ENCODE measurements at places on chromosomes 2 and 18. TPM values are rescaled to one million over a fixed set of nuclear protein-coding genes. Genes with fewer than 3 reads are reported as not detected.
A peak's percentile ranks its signal among the peaks of the same experiment; 100 is the strongest.

GRCh38 chr18:8669571-8669970 lies 35.8 kb upstream of the MTCL1 start:
- no peak for DNase-seq
- no peaks in the 10 kb centered on the region for H3K36me3 ChIP-seq
- no peak overlapping the region for H3K4me3 ChIP-seq
- H3K4me1 ChIP-seq: no peaks in the 10 kb centered on the region
- no peak overlapping the region for H3K27ac ChIP-seq
- H3K27me3 ChIP-seq: no peaks in the 10 kb centered on the region

Gene TUBA4B
- total RNA-seq: 3.5 TPM

DNA sequence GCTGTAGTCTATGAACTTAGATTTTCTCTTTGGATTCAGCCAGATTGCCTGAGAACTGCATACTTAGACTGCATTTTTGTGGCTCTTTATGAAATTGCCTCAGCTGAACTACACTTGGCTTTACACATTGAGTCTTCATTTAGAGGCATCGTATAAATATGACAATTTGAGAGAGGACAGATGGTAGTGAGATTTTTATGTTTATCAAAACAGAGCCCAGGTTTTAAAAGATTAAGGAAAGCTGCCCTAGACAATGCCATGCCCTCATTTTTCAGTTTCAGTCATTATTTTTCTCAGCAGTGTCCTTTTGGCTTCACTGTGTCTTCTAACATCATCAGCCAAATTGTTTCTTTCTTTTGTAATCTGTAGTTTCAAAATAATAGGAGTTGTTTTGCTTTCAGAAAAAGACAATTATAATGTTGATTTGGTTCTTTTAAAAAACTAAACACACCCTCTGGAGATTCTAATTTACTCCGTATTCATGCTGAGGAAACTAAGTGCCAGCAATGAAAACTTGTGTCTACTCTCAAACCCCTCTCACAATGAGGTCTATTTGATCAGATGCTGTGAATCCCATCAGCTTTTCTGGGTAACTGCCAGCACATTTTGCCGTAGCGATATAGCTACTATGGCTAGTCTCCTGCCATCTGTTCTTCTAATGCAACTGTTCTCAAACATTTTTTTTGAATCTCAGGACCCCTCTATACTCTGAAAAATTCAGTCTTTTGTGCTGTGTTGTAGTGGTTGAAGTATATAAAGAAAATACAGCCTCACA lies 46.2 kb downstream of the TWSG1 start:
- no peaks in the 10 kb centered on the region for H3K36me3 ChIP-seq
- no peak for DNase-seq
- no peak overlapping the region for H3K4me3 ChIP-seq
- no peak overlapping the region for H3K27ac ChIP-seq
- no peaks in the 10 kb centered on the region for H3K4me1 ChIP-seq
- no peaks in the 10 kb centered on the region for H3K27me3 ChIP-seq

GRCh38 chr2:128037649-128038048 lies 9.8 kb upstream of the SAP130 start:
- no peak overlapping the region for H3K4me3 ChIP-seq
- H3K27me3 ChIP-seq: no peaks in the 10 kb centered on the region
- DNase-seq: no peak
- no peak overlapping the region for H3K27ac ChIP-seq
- H3K4me1 ChIP-seq: no peaks in the 10 kb centered on the region

Gene ASB18
- not detected for total RNA-seq

DNA sequence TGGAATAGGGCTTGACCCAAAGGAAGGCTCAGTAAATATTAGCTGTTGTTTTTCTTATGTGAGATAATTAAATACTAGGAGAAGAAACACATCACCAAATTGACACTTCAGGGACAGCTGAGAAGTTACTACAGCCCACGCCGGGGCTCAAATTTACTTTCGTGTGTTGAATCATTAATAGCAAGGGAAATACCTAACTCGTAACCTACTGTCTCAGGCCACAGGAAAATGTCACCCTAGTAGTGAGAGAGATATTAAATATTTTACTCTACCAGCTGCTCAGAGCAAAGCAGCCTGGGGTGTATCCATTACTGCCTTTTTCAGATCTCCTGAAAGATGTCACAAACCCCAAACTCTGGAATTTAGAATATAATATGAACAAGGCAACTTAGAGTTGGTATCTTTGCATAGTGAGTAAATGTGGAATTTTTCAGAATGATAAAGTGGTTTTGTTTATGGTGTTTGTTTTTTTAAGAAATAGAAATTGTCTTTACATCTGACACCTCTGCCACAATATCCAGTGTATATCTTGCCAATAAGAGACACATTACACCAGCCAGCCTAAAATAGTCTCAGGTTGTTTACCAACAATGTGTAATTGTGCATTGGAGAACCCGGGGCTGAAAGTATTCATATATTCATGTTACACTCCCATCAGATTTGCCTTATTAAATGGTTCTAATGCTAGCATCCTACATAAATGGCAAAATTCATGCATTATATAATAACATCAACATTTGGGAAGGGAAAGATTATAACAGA lies 48.4 kb downstream of the ATP8B1 start:
- no peaks in the 10 kb centered on the region for H3K36me3 ChIP-seq
- H3K27ac ChIP-seq: no peak overlapping the region
- H3K4me1 ChIP-seq: no peaks in the 10 kb centered on the region
- H3K4me3 ChIP-seq: no peak overlapping the region

DNA sequence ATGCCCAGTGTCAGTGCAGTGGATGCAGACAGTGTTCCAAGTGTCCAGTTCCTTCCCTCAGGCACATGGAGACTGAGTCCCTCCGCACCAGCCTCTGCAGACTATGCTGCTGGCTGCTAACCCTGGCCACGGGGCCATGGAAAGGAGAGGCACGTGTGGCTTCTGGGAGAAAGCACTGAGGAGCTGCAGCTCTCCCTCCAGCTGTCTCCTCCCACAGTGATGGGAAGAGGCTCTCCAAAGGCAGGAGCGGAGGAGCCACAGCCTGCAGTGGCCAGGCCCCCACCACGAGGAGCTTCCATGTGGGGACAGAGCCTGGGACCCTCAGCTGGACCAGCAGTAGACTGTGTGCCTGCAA lies 141.1 kb downstream of the NDUFA10 start:
- H3K4me3 ChIP-seq: no peak overlapping the region
- no peaks in the 10 kb centered on the region for H3K27me3 ChIP-seq
- no peak for DNase-seq
- peaks cover 7% of the 10 kb centered on the region for H3K4me1 ChIP-seq

Gene KCNE4
- 1.2 TPM for total RNA-seq

DNA sequence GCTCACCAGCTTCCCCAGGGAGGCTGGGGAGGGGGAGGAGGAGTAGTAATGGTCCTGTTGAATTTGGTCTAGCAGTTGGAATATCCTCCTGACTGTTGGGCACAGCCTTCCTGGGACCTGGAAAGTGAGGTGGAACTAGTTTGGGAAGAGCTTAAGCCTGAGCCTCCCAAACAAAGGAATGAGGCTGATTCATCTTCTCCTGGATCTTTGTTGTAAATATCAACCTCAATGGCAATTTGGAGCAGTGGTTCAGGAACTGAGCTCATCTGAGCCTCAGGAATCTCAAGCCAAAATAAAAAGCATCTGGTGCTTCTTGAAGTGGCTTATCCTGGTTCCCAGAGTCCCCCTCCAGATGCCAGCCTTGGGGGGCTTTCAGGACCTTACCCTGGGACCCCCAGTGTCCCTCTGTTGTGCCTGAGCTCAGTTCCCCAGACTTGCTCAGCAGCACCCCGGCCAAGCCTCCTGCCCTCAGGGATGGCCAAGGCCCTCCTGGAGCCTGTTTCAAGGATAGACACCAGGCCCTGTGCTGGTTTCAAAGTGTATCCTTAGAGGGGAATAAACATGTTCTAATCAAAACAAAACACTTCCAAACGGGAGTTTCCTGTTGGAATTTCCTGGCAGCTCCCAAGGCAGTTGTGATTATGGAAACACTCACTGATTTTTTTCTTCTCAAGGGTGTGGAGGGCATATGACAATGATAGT lies 112.6 kb downstream of the DDX1 start:
- H3K4me3 ChIP-seq: no peak overlapping the region
- peaks cover 7% of the 10 kb centered on the region for H3K4me1 ChIP-seq
- DNase-seq: no peak
- H3K36me3 ChIP-seq: no peaks in the 10 kb centered on the region
- peak overlapping the region; percentile 58 for H3K27ac ChIP-seq

Gene UGT1A5
- 0.27 TPM for total RNA-seq

Gene TUBB8B
- 0.47 TPM for total RNA-seq

DNA sequence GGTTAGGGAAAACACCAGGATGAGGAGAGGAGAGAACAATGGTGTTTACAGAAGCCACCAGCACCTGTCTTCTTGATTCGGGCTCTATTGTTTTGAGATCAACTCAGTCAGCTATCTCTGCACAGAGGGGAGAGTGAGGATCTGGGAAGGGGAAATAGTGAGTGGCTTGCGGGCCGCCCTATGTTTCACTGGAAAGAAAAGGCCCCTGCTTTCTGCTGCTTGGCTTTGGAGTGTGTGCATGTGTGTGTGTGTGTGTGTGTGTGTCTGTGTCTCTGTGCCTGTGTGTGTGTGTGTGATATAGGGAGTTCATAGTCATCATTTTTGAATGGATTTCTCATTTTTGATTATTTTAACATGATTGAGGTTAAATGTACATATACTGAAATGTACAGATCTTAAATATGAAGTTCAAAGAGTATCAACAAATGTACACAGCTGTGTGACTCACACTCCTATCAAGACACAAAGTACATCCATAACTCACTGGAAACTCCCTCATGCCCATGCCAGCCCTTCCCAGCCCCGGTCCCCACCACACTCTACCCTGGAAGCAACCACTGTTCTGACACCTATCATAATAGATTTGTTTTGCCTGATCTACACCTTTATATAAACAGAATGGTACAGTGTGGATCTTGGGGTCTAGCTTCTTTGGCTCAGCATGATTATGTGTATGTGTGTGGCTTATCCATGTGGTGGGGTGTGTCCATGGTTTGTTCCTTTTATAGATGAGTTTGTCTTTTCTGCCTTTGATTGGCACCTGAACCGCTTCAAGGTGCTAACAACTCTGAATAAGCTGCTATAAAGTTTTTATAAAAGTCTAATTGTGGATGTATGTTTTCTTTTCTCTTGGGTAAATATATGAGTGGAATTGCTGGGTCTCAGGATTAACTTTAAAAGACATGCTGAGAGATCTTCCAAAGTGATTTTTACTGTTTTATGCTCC lies 258.3 kb downstream of the SETBP1 start:
- H3K36me3 ChIP-seq: no peaks in the 10 kb centered on the region
- H3K4me3 ChIP-seq: no peak overlapping the region
- DNase-seq: no peak
- no peaks in the 10 kb centered on the region for H3K27me3 ChIP-seq

- no peak overlapping the region for H3K4me3 ChIP-seq
- no peaks in the 10 kb centered on the region for H3K27me3 ChIP-seq
- H3K36me3 ChIP-seq: peaks cover 17% of the 10 kb centered on the region
- H3K4me1 ChIP-seq: no peaks in the 10 kb centered on the region
- no peak overlapping the region for H3K27ac ChIP-seq
Observed at GRCh38 chr2:60958361-60958760, 59.2 kb upstream of the PEX13 start.

DNA sequence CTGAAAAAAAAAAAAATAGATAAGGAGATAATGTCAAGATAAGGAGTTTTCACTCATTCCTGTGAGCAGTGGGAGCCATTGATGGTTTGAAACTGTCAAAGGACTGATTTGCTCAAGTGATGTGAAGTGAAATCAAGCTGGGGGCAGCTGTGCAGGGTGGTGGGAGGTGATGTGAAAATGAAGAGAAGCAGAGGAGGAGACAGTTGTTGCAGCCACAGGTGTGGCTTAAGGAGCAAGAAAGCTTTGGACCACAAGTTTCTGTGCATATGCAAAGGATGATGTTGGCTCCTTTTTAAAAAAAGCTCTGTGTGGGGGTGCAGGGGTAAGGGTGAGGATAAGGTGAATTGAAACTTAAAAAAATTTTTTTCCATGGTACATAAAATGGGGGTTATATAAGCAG lies 8.3 kb downstream of the EFR3B start:
- H3K36me3 ChIP-seq: no peaks in the 10 kb centered on the region
- no peaks in the 10 kb centered on the region for H3K4me1 ChIP-seq
- H3K4me3 ChIP-seq: no peak overlapping the region
- H3K27ac ChIP-seq: no peak overlapping the region

Gene DNAJC5G
- not detected for total RNA-seq

GRCh38 chr18:51196811-51197660 lies 445 bp downstream of the MEX3C start:
- peak overlapping the region; percentile 81 for H3K4me3 ChIP-seq
- peaks cover 31% of the 10 kb centered on the region for H3K4me1 ChIP-seq
- H3K27me3 ChIP-seq: no peaks in the 10 kb centered on the region
- H3K36me3 ChIP-seq: no peaks in the 10 kb centered on the region

DNA sequence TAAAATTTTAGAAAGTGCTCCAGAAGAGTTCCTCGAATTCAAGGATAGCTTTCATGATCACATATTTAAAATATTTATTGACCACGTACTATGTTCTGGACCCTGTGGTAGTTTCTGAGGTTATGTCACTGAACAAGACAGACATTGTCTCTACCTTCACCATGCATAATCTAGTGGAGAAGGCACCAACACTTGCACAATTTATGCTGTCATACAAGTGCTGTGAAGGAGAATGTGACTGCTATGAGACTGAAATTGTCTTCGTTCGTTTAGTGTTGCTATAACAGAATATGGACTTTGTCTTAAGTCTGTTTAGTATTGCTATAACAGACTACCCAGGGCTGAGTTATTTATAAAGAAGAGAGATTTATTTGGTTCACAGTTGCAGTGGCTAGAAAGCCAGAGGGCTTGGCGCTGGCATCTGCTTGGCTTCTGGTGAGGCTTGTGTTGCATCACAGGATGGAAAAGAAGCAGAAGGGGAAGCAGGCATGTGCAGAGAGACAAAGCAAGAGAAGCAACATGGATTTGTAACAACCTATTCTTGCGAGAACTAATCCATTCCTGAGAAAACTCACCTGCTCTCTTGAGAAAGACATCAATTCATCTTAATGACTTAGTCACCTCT lies 50.0 kb upstream of the RFX8 start:
- peaks cover 8% of the 10 kb centered on the region for H3K4me1 ChIP-seq
- H3K4me3 ChIP-seq: no peak overlapping the region
- no peaks in the 10 kb centered on the region for H3K36me3 ChIP-seq
- DNase-seq: no peak
- H3K27ac ChIP-seq: no peak overlapping the region

- H3K4me3 ChIP-seq: no peak overlapping the region
- H3K4me1 ChIP-seq: no peaks in the 10 kb centered on the region
- no peaks in the 10 kb centered on the region for H3K27me3 ChIP-seq
- no peak overlapping the region for H3K27ac ChIP-seq
- no peak for DNase-seq
- H3K36me3 ChIP-seq: peaks cover 66% of the 10 kb centered on the region
Observed at GRCh38 chr2:29159125-29159524, 43.9 kb downstream of the CLIP4 start.

Gene REG1B
- not detected for total RNA-seq

GRCh38 chr2:96108151-96108540 lies 8.2 kb downstream of the ADRA2B start:
- no peaks in the 10 kb centered on the region for H3K4me1 ChIP-seq
- H3K27ac ChIP-seq: no peak overlapping the region
- H3K27me3 ChIP-seq: peaks cover 6% of the 10 kb centered on the region
- H3K36me3 ChIP-seq: no peaks in the 10 kb centered on the region

Data from lower lobe of right lung (tissue), 2 donors.